ENCODE measurements at places on chromosomes 2 and 18. TPM values are rescaled to one million over a fixed set of nuclear protein-coding genes. Genes with fewer than 3 reads are reported as not detected.

- no peak for DNase-seq
Measured at GRCh38 chr2:98512699-98513098, 68.0 kb downstream of the INPP4A start.

DNA sequence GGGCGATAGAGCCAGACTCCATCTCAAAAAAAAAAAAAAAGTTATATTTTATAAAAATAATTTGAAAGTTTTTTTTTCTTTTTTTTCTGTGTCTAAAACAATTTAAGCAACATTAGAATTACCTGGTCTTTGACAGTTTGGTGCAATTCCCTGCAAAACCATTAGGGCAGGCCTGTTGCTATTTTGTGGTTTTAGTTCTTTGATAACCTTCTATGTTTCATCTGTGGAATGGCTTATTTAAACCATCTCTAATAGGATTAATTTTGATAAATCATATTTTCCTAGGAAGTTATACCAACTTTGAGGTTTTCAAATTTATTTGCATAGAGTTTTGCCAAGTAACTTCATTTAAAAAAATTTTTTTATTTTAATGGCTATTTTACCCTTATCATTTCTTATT is 141.2 kb upstream of the TWIST2 start:
- peak; percentile 1 for DNase-seq

GRCh38 chr2:179571721-179572120 is 289.7 kb downstream of the ZNF385B start:
- no peak for DNase-seq

GRCh38 chr2:203817147-203817546 is 50.4 kb upstream of the CTLA4 start:
- DNase-seq, result no peak

SLC30A3 gene
- not detected for total RNA-seq

DSG2 gene
- 65.5 TPM for total RNA-seq

SERPINB5 gene
- not detected for total RNA-seq

Data from SJSA1 (cell line).